ENCODE measurements at places on chromosomes 12 and 14.

DNA sequence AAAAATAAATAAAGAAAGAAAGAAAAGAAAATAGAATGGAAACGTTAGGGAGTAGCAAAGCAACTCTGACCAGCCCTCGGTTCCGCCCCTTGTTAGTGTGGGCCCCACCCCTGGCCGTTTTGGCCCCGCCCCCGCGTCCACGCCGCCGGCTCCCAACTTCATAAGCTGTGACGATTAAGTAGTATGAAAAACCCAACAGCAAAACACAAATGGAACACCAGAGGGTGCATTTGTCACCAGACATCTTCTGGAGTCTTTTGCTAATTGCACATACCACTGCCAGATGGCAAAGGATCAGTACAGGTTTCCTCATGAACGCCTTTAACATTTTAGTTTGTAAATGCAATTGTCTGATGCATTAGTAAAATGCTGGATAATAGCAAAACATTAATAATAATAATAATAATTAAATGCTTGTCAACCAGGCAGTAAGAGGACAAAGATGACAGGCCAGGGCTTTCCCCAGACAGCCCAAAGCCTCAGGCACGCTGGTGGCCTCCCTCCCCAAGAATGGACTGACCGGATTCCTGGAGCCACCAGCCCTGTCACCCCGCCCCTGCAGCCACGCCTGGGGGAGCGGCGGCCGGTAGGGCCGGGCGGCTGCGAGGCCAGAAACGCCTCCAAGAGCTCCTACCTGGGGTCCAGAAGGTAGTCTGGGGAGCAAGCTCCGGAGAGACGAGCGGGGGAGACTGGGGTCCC is 23.6 kb downstream of the HSP90AA1 start:
- peak; percentile 24 for DNase-seq

- DNase-seq = no peak
Measured at GRCh38 chr14:35556548-35556947, 22.6 kb downstream of the INSM2 start.

DNA sequence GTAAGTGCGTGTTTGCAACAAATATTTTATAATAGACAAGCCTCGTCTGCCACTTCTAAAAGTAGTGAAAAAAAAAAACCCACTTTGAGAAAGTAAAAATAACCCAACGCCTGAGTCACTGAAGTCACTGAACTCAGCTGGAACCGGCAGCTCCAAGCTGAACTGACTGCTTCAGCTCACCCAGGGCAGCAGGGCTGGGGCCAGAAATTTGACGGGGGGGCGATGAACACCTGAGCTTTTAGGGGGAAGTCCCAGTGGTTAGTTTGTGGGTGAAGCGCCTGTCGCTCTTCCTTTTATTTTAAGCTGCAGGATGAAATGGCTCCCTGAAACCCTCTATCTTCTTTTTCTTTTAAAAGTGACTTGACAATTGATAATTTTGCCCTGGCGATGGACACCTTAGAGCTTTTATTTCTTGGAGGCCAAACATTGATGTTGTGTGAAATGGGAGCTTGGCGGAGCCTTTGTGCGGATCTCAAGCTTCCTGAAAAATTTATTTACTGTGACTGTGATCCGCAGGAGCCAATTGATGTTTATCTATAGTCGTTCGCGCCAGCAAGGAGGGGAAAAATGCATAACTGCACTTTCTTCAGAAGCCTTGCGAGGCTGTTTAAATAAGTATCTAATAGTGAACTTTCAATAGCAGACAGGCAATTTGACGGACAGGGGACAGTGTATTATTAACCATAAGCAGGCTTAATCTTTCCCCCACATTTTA is 173.2 kb upstream of the MYL2 start:
- no peak for DNase-seq

- DNase-seq = no peak
Measured at GRCh38 chr14:36521598-36522345, 1.7 kb upstream of the NKX2-1 start.

DNA sequence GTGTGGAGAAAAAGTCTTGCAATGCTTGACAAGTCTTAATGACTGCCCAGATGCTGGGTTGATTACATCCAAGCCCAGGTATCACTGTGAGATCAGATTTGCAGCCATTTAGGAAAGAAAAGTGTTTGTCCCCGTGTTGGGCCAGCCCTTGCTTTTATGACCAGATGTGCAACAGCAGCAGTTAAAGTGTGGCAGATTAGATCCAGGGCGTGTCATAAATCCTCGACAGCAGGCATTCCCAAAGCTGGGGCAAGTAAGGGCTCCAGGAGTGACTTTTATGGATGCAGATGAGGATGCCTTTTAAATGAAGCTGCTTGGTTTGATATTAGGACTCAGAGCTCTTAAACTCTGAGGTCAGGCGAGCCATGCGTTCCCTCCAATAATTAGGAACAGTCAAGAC is 1.7 kb downstream of the SMOC1 start:
- no peak for DNase-seq

GRCh38 chr12:121388421-121388981 is 11.4 kb upstream of the RNF34 start:
- no peak for DNase-seq

Measured in occipital lobe (tissue), 3 donors.